RKO (cell line): ENCODE measurements at places on chromosomes 3 and 15.

- peak; percentile 32 for DNase-seq
These were observed 140.9 kb downstream of the NLGN1 start for GRCh38 chr3:173538410-173538809.

- no peak for DNase-seq
These were observed 14.1 kb downstream of the WDR53 start for GRCh38 chr3:196554205-196554604.

DNA sequence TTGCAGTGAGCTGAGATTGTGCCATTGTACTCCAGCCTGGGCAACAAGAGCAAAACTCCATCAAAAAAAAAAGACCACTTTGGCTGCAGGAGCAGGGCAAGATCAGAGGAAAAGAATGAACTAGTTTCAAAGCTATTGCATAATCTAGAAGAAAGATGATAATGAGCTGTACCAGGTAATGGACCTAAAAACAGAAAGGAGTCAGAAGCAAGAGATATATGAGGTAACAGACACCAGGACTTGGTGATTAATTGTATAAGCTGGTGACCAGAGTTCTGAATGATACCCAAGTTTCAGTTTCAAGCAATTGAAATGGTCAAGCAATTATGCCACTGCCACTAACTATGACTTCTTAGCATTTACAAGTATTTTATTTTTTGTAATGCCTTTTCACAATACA, 2.9 kb downstream of the POLQ start:
- DNase-seq: peak; percentile 30

DNA sequence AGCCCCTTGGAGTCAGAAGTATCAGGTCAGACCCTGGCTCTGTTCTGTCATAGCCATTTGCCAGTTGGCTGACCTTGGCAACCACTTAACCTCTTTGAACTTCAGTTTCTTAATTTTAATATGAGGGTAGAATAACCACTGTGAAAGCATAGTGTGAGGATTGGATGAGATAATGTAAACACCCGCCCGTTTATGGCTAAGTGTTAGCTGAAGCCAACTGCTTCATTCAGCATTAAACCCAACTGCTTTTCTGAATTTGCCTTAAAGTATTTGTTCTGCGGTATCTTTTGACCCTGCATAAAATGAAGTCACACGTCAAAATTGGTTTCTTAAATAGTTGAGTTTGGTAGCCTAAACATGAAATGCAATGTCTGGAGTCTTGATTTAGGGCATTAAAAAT, 121.5 kb upstream of the ABHD17C start:
- no peak for DNase-seq

- DNase-seq: no peak
These were observed 109.7 kb downstream of the GALK2 start for GRCh38 chr15:49279521-49280456.

- peak; percentile 71 for DNase-seq
These were observed 34.7 kb upstream of the NDUFB4 start for GRCh38 chr3:120561251-120562045.

DNA sequence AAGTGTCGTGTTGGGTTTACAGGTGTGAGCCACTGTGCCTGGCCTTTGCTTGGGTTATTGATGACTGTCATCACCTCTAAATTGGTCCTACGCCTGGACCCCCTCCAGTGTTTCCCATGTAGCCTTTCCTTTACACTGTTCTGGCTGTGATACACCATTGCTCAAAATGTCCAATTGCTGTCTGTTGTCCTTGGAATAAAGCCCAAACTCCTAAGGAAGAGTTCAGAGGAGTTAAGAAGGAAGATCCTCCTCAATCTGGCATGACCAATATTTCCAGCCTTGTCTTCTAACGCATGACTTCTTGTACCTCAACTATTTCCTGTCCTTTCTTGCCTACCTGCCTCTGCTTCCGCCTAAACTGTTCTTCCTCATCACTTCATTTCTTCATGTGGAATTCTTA, 113.1 kb downstream of the POLR2M start:
- DNase-seq: no peak

DNA sequence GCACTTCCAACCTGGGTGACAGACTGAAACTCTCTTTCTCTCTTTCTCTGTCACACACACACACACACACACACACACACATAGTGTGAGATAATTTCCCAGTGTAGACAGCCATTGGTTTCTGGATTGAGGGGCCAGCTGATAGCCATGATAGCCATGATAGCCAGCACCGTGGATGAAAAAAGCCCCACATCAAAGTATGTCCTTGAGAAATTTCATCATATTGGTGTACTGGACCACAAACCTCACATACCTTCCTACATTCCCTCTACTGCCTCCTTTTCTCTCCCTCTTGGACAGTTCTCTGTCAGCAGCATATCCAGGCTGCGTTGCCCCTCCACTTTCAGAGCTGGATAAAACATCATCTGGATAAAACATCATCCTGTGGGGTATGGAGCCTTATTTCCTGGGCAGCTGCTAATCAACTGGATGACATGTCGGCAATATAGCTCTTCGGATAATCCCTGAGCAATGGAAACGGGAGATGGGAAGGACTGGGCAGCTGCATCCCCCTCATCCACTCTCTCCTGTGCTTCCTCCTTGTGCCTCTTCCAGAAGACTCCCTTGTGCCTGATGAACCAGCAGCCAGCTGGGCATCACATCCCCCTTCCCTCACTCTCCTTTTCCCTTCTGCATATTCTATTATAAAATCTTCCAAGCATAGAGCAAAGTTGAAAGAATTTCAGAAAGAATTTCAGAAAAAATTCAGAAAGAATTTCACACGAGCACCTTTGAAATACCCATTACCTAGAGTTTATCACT, 39.3 kb downstream of the GRK7 start:
- DNase-seq: no peak

GRCh38 chr15:20659265-20659664, 117.7 kb upstream of the GOLGA6L6 start:
- no peak for DNase-seq

DNA sequence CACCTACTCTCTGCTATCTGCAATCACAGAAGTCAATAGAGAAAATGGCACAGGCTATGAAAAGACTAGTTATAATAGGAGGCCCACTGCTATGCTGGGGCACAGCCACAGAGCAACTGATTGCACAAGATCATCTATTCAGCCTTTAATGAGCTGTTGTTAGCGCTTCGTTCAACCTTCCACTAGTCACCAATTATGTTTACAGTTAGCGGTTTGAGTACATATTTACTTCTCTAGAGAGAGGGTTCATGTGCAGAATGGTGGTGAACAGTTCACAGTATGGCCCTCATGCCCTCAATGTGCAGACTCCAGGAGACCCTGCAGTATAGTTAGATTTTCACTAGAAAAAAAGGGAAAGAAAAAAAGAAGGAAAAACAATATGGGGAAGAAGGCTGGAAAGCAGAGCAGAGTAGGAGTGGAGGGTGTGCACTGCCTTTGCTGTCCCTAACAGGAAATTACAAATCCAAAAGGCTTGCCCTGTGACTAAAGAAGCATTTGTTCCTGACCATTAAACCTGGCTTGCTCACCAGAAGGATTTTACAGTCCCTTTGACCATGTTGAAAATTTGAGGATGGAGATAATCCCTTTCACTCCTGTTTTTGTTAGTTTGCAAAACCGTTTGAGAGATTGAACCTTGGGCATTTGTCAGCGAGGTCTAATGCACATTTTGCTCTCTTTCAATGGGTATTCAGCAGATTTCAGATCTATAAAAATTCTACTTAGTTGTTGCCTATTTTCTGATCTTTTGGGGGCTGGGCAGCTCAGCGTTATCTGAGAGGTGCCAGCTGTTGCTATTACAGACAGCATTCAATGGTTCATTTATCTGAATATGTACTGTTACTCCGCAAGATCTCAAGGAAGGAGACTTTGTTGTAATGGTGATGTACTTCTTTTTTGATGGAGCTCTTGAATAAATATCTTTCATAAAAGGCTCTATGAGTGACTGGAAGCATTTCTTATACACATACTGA, 296.1 kb downstream of the LSAMP start:
- DNase-seq: no peak

DNA sequence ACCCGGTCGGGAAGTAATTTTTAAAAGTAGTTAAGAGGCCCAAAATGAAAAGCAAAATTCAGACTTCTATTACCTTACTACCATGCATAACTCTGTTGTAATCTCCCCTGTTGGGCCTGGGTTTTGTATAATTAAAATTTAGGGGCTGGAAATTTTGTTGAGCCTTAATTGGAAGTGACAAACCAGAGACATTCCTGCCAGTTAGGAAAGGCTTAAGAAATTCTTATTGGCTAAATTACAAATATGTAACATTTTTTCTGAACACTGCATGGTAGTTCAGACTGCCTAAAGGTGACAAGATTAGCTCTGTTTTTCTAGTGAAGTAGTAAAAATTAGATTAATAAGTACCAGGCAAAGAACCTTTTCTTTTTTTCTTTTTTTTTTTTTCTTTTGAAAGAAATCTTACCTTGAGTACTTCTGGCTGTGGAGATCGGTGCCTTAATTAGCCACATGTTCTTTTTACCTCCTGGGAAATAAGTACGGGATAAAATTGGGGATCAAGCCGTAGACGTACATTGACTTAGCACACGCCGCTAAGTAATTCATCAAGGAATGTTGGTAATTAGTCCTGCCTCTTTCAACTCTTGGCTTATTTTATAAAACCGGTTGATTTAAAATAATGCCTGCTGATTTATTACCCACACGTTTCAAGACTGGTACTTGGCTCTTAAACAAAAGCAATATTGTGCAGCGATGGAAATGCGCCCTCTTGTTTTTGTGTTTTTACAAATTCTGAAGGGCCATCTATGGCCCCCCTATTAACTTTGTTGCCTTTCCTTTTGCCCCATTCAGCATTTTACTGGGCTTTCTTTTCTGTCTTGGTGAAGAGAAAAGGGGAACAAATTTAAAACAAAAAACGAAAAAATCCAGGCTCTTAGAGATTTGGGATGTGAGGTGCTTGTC, 111.2 kb upstream of the SAMMSON start:
- DNase-seq: no peak

- DNase-seq: no peak
These were observed 115.9 kb downstream of the NEK11 start for GRCh38 chr3:131142580-131142979.

DNA sequence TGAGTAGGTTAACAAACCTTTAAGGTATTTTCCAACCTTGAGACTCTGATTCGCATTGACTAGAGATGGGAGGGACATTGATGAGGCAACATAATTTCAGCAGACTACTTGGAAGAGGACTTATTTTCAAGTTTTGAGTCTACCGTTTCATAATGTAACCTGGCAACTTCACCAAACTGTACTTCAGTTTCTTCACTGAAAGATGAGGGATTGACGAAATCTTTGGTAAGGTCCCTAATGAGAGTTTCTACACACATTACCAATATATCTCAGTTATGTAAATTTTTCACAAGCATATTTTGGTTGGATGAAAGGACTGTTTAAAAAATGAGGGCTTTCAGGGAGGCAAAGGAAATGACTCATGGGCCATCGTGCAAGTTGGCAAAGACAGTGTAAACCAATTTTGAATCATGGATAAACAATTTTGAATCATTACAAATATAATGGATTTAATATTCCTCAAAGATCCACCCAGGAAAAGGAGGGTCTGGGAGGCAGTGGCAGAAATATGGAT, 28.7 kb upstream of the SEMA6D start:
- no peak for DNase-seq

- no peak for DNase-seq
These were observed 556 bp downstream of the CHP1 start for GRCh38 chr15:41231422-41232226.

DNA sequence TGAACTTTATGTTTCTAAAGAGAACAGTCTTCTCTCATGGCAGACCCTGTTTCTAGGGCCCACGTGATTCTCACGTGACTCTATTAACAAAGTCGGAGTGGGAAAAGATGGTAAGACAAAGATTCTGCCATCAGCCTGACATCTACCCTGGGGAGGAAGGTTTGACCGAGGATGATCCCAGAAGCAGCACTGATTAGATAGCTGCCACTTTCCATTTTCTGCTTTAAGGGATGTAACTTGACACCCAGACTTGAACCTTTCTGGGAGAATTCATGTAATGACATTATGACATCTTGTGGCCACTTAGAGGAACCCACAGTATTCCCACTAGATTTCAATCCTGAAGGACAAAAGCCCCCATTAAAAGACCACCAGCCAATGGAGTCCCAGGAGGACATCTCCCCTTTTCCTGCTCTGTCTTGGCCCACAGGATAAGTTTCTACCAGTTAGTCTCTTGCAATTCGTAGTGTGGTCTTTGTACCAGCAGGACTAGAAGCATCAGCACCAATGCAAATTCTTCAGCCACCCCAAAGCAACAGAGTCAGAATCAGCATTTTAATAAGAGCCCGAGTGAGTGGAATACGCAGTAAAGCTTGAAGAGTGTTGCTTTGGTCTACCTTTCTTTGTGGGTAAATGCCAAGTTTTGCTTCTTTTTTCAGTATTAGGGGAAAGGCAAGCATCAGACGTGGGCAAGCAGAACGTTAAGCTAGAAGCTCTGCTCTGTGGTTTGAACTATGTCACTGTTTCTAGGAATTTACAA, 480.5 kb upstream of the PROK2 start:
- DNase-seq: peak; percentile 4

GRCh38 chr15:78617516-78617915, 3.3 kb downstream of the CHRNA3 start:
- DNase-seq: no peak
